Aortic smooth muscle cell (primary cell): ENCODE measurements at places on chromosomes 7 and 10. TPM values are rescaled to one million over a fixed set of nuclear protein-coding genes. Genes with fewer than 3 reads are reported as not detected.

DRGX gene
- not detected in 2 replicates for total RNA-seq

CFAP46 gene
- total RNA-seq: 0.19 and 0.79 TPM in 2 replicates

PPP1R17 gene
- not detected in 2 replicates for total RNA-seq

XRCC2 gene
- 1.6 and 3.0 TPM in 2 replicates for total RNA-seq

PIP gene
- total RNA-seq: not detected in 2 replicates

SEMA3A gene
- total RNA-seq: 42.3 and 52.1 TPM in 2 replicates

DEPP1 gene
- total RNA-seq: 36.6 and 79.2 TPM in 2 replicates

NRG3 gene
- 0.13 TPM in 1 of 2 replicates, not detected in the other for total RNA-seq

FAM25C gene
- total RNA-seq: not detected in 2 replicates

CCNJ gene
- total RNA-seq: 3.2 and 3.8 TPM in 2 replicates

TSPAN12 gene
- 2.2 and 4.0 TPM in 2 replicates for total RNA-seq

ASAH2 gene
- 0.25 and 0.26 TPM in 2 replicates for total RNA-seq

AKR1B15 gene
- not detected in 2 replicates for total RNA-seq

MACC1 gene
- total RNA-seq: under 0.01 and 0.06 TPM in 2 replicates

RSPH10B gene
- 0.53 TPM in 1 of 2 replicates, not detected in the other for total RNA-seq

DNAJB9 gene
- total RNA-seq: 32.8 and 44.7 TPM in 2 replicates

SPACDR gene
- total RNA-seq: 0.25 and 0.79 TPM in 2 replicates

EN2 gene
- total RNA-seq: not detected in 2 replicates

CRTAC1 gene
- total RNA-seq: not detected in 2 replicates

FOXI2 gene
- total RNA-seq: not detected in 2 replicates

AFAP1L2 gene
- 0.06 and 0.13 TPM in 2 replicates for total RNA-seq

IGFBP3 gene
- 970 and 2,831 TPM in 2 replicates for total RNA-seq
